ENCODE measurements at places on chromosomes 7 and 10. TPM values are rescaled to one million over a fixed set of nuclear protein-coding genes. Genes with fewer than 3 reads are reported as not detected.

- no peak for DNase-seq
Observed at GRCh38 chr10:14667280-14667679, 107.4 kb downstream of the FAM107B start.

The CHST15 gene
- total RNA-seq = 36.3 TPM

GRCh38 chr10:48454302-48455054 lies 148.0 kb downstream of the MAPK8 start:
- DNase-seq = no peak

- no peak for DNase-seq
Observed at GRCh38 chr10:34288634-34289033, 526.5 kb downstream of the PARD3 start.

The MMD2 gene
- not detected for total RNA-seq

GRCh38 chr10:94420998-94421528 lies 18.7 kb downstream of the TBC1D12 start:
- DNase-seq = no peak

- DNase-seq = no peak
Observed at GRCh38 chr10:94194256-94194655, 168.5 kb downstream of the NOC3L start.

DNA sequence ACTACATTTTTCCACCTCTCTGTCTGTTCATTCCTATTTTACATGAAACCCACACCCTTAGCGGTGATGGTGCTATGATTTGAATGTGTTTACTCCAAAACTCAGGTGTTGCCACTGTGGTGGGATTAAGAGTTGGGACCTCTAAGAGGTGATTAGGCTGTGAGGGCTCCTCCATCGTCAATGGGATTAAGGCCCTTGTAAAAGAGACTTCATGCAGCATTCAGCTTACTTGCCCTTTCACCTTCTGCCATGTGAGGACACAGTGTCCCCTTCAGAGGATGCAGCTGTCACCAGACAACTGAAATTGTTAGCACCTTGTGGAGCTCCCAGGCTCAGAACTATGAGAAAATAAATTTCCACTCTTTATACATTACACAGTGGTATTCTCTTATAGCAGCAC lies 182.2 kb downstream of the NOC3L start:
- DNase-seq = no peak

The NRBF2 gene
- total RNA-seq = 18.5 TPM

- no peak for DNase-seq
Observed at GRCh38 chr7:149494738-149495368, 2.8 kb downstream of the ZNF746 start.

The KIAA1549 gene
- 1.9 TPM for total RNA-seq

DNA sequence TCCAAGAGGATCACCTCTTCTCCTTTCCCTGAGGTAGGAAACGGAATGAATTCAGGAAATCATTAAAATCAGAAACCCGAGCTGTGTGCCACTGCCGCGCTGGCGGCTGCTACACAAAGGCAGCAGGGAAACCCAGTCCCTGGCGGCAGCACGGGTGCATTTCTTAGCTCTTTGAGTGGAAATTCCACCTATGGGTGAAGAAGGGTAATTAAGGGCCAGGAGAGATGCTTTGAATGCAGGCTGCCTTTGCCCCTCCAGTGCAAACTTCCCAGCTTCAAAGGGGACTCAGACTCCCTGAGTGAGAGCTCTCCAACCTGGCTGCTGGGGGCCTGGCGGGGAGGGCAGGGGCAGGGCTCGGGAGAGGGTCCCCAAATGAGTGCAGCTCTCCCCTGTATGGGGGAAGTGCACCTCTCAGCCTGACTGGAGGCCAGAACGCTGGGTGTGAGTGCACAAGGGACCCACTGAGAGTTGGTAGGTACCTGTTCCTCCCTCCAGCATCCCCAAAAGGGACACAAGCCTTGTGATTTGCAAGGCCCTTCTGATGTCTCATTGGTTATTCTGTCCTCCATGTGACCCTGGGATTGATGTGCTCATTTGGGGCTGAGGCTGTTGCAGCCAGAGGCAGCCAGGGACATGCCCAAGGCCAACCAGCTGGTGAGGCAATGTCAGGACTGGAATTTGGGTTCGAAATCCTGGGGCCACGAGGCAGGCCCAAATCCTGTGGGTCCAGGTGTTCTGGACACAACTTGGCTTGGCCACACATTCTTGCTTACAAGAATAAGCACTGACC lies 16.3 kb upstream of the ZMIZ1 start:
- DNase-seq = no peak

GRCh38 chr10:3976718-3977117 lies 191.7 kb upstream of the KLF6 start:
- DNase-seq = no peak

The FRMD4A gene
- 80.0 TPM for total RNA-seq

The UPK3BL1 gene
- total RNA-seq = 8.6 TPM

The ZSCAN25 gene
- total RNA-seq = 12.5 TPM

Measured in pulmonary artery endothelial cell (primary cell).